ENCODE measurements at places on chromosomes 12 and 14. TPM values are rescaled to one million over a fixed set of nuclear protein-coding genes. Genes with fewer than 3 reads are reported as not detected.

OR4E2 gene
- total RNA-seq: not detected

PACS2 gene
- total RNA-seq: 114 TPM

GLT1D1 gene
- not detected for total RNA-seq

- DNase-seq: no peak
Observed at GRCh38 chr14:48751293-48751692, 834.9 kb downstream of the RPS29 start.

DNA sequence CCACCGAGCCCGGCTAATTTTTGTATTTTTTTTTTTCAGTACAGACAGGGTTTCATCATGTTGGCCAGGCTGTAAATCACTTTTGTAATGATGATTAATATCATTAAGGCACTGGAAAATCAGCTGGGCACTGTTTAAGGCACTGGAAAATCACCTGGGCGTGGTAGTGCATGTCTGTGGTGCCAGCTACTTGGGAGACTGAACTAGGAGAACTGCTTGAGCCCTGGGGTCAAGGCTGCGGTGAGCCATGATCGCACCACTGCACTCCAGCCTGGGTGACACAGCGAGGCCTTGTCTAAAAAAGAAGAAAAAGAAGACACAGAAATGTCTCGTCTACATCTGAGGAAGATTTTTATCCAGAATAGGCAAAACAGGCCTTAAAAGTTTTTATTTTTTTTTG, 12.7 kb downstream of the SLC11A2 start:
- DNase-seq: no peak

- no peak for DNase-seq
Observed at GRCh38 chr12:8987685-8988084, 1.7 kb upstream of the KLRG1 start.

Data from stomach (tissue), 19 donors.